ENCODE measurements at places on chromosomes 13 and 19.

DNA sequence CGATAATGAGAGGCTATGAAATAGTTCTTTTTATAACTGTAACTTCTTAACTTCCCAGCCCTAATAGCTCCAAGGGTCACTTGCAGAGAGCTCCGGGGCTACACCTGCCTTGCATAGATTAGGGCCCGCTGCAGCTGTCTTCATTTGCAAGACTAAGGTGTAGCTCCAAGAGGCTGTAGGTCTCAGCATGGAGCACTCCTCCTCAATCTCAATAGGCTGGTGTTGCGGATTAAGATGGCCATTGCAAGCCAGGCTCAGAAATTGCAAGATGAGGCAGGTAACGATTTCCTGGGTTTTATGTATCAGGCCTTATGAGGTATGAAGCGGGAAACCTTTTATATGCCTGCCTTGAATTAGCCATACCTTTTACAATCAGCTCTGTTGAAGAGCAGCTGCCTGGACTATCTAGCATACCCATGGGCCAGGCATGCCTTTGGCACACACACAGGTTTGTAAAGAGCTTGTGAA, 185.7 kb downstream of the TM9SF2 start:
- DNase-seq: no peak

DNA sequence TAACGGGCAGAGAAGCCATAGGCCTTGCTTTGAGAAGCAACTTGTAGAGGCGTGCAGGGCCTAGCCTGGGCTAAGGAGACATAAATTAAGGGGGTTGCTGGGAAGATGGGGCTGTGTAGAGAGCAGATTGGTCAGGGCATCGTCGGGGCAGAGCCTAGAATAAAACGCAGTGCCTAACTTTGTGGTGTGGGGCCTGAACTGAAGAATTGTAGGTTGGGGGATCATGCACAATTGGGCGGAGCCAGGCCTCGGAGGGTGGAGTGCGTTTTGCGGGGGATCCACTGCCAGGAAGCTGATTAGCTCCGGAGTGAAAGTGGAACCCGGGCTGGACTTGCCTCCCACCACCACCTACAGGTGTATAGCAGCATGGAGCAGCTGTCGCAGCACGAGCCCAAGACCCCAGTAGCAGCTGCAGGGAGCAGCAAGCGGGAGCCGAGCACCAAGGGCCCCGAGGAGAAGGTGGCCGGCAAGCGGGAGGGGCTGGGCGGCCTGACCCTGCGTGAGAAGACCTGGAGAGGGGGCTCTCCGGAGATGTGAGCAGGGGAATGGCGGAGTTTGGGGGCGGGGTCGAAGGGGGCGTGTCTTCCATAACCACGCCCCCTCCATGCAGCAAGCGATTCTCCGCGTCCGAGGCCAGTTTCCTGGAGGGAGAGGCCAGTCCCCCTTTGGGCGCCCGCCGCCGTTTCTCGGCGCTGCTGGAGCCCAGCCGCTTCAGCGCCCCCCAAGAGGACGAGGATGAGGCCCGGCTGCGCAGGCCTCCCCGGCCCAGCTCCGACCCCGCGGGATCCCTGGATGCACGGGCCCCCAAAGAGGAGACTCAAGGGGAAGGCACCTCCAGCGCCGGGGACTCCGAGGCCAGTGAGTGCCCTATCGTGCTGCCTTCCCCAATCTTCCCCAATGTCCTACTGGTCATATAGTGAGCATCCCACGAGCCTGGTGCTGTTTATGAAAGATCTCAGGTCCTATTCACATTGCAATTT, 13.8 kb downstream of the DNASE2 start:
- no peak for DNase-seq

DNA sequence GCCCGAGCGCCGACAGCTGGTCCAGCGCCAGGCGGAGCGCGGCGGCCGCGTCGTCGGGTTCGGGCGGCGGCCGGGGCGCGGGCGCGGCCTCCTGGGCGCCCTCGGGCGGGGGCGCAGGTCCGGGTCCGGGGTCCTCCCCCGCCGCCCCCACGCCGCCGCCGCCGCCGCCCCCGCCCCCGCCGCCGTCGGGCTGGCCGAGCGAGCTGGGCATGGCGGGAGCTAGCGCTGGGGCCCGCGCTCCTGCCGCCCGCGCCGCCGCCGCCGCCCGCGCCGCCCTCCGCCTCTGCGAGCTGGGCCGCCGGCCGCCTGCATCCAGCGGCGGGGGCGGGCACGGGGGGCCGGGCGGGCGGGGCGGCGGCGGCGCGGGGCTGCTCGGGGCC, 287 bp downstream of the MEX3D start:
- no peak for DNase-seq

- no peak for DNase-seq
These were observed 815 bp downstream of the MAP3K10 start for GRCh38 chr19:40191836-40192646.

GRCh38 chr13:24264976-24265375, 44.4 kb upstream of the C1QTNF9 start:
- DNase-seq: no peak

GRCh38 chr13:111610879-111611278, 290.4 kb downstream of the TEX29 start:
- DNase-seq: no peak

GRCh38 chr19:48890551-48890950, 8.0 kb downstream of the TULP2 start:
- DNase-seq: no peak

GRCh38 chr13:112693831-112694497, 4.1 kb downstream of the ATP11A start:
- no peak for DNase-seq

DNA sequence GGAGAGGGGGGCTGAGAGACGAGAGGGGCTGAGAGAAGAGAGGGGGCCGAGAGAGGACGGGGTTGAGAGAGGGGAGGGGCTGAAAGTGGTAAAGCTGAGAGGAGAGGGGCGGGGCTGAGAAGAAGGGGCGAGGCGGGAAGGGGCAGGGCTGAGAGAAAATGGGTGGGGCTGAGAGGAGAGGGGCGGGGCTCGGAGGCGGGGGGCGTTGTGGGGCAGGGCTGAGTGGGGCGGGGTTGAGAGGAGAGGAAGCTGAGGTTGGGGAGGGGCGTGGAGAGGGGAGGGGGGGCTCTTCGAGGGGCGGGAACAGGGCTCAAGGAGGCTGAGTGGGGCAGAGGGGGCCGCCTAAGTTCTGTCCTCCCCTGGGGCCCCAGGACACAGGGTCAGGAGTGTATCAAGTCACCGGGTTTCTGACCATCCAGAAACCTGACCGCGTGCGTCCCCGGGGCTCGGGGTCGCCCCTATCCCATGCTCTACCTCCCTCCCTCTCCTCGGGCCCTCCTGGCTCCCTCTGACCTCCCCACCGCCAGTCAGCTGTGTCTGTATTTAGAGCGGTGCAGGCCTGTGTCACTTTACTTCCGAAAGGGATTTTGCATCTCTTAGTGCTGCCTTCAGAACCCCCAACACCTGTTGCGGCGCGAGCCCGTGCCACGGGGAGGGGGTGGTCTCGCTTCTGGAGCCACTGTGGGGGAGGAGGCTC, 38.6 kb upstream of the SEMA6B start:
- DNase-seq: peak; percentile 47

- no peak for DNase-seq
These were observed 375.0 kb downstream of the ENOX1 start for GRCh38 chr13:43411741-43412140.

DNA sequence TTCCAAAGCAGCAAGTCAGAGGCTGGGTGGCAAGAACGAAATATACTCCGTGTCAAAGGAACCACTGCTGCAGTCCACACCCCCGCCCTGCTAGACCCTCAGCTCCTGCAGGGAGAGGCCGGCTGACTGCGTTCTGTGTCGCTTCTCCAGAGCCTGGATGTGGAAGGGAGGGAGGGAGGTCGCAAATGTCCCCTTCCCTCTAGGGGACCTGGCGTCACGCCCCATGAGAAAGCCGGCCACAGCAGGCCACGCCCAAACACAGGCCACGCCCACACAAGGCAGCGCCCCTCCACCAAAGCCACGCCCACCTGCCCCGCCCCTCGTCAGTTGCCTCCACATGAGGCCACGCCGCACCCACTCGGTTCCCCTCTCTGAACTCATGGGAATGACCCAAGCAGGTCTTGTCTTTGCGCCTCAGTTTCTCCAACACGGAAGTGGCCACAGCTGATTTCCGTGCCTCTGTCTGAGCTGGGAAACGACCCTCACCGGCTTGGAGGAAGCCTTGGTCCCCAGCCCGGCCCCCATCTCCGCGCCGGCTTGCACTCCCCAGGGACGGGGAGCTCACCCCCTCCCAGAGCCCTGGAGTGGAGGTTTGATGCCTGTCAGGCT, 38.4 kb upstream of the TCF3 start:
- DNase-seq: no peak

GRCh38 chr13:94065741-94066140, 413.7 kb downstream of the DCT start:
- DNase-seq: no peak

DNA sequence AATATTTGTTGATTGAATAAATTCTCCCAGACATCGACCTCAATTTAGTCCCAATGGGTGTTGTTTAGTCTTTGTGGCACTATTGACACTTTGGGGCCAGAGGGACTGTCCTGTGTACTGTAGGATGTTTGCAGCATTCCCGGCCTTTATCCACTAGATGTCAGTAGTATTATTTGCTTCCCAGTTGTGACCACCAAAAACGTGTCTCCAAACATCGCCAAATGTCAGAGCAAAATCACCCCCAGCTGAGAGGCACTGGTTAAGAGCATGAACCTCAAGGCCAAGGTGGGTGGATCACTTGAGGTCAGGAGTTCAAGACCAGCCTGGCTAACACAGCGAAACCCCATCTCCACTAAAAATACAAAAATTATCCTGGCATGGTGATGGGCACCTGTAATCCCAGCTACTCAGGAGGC, 15.4 kb downstream of the NLRP12 start:
- DNase-seq: peak; percentile 80

DNA sequence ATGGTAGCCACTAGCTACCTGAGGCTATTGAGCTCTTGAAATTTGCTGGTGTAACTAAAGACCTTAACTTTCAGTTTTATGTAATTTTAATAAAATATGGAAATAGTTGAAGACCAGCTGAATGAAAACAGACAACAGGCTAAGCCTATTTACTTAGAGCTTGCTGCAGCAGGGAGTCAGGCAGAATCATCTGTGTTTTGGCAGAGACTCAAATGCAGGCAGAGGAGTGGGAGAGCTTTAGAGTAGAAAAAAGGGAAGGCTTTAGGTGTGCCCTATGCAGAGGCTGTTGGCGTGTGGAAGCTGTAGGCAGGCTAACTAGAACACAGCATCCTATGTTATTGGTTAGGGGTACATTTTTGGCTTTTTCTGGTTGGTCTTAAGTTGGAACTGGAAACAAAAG, 304.9 kb upstream of the NBEA start:
- DNase-seq: no peak

- no peak for DNase-seq
These were observed 1178.4 kb upstream of the ATXN8OS start for GRCh38 chr13:68929075-68929745.
